ENCODE measurements at places on chromosomes 7 and 10. TPM values are rescaled to one million over a fixed set of nuclear protein-coding genes. Genes with fewer than 3 reads are reported as not detected.
A peak's percentile ranks its signal among the peaks of the same experiment; 100 is the strongest.

GRCh38 chr10:101858723-101859500, 15.3 kb upstream of the KCNIP2 start:
- no peak for DNase-seq

DNA sequence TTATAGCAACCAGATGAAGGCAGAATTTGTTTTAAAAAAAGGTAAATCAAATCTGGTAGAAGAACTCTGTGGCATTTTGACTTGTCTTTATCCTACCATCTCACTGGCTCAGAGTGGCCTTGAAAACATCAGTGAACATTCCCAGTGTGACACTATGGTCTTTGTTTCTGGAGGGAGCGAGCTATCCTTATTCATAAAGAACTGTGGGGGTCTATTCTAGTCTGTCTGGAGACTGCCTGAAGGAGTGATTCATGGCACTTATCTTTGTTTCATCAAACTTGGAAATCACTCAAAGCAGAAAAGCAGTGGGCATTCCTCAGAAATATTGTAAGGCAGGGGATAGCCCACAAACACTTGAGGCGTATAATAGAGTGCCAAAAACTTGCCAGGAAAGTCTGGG, 719.1 kb downstream of the PCDH15 start:
- no peak for DNase-seq

- DNase-seq = no peak
These were observed 169.1 kb downstream of the PTEN start for GRCh38 chr10:88032566-88032965.

DNA sequence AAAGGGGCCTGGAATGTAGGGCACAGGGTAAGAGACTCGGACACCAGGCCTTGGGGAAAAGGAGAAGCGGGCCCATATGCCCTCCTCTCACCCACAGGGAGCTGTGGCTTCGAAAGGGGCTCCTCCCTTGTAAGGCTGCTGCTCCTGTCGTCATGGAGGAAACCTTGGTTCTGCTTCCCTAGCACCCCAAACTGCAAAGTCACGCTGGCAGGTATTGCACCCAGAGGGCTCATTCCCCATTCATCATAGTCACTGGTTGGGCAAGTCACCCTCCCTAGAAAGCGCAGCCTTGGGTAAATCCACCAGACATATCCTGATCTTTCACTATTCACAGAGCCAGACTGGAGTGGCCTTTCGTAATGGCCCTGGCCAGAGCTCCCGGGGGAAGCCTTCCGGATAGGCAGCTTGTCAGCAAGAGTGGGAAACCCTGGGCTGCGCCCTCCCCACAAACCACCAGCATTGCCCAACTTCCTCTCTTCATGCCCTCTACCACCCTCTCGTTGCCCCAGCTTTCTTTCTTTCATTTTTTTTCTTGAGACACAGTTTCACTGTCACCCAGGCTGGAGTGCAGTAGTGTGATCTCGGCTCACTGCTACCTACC, 121.0 kb downstream of the HIP1 start:
- DNase-seq = peak; percentile 89

DNA sequence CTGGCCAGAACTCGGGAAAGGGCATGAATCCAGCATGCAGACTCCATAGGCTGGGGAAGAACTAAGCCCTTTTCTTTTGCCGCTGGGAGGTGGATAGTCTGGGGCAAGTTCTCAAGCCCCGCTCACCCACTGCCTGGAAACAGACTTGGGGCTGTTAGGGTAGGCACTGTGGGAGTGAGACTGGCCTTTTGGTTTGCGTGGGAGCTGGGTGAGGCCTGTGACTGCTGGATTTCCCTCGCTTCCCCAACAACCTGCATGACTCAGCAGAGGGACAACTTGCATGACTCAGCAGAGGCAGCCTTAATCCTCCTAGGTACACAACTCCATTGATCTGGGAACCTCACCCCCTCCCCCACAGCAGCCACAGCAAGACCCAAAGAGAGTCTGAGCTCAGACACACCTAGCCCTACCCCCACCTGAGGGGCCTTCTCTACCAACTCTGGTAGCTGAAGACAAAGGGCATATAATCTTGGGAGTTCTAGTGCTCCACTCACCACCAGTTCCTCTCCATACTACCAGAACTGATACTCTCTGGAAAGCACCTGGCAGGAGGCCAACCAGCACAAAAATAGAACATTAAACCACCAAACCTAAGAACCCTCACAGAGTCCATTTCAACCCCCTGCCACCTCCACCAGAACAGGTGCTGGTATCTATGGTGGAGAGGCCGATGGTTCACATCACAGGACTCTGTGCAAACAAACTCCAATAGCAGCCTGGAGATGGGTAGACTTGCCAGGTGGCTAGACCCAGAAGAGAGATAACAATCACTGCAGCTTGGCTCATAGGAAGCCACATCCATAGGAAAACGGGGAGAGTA, 81.4 kb upstream of the LAMB4 start:
- peak; percentile 72 for DNase-seq

GRCh38 chr10:30830315-30831230, 201.0 kb upstream of the LYZL2 start:
- DNase-seq = no peak

DNA sequence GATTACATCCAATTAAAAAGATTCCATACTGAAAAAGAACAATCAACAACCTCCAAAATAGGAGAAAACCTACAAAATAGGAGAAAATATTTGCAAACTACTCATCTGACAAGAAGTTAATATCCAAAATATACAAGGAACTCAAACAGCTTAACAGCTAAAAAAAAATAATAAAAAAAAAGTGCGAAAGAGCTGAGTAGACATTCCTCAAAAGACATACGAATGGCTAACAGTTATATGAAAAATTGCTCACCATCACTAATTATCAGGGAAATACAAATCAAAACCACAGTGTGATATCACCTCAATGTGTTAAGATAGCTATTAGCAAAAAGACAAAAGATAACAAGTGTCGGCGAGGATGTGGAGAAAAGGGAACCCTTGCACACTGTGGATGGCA, 450.3 kb downstream of the PHTF2 start:
- DNase-seq = no peak

DNA sequence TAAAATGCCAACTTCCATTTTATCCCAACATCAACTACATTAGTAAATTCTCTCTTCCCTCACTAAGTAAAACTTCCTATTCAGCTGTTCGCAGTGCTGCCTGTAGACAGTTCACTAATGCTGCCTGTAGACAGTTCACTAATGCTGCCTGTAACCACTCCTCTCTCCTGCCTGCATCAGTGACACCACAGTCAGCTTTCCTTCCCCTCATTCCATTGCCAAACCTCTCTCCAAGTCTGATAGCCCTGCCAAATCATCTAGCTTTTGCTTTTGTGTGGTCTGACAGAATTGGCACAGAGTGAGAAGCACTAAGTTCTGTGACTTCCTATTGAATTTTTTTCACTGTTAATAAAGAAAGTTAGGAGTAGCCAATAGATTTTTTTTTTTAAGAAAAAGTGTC, 43.0 kb upstream of the MACC1 start:
- no peak for DNase-seq

DNA sequence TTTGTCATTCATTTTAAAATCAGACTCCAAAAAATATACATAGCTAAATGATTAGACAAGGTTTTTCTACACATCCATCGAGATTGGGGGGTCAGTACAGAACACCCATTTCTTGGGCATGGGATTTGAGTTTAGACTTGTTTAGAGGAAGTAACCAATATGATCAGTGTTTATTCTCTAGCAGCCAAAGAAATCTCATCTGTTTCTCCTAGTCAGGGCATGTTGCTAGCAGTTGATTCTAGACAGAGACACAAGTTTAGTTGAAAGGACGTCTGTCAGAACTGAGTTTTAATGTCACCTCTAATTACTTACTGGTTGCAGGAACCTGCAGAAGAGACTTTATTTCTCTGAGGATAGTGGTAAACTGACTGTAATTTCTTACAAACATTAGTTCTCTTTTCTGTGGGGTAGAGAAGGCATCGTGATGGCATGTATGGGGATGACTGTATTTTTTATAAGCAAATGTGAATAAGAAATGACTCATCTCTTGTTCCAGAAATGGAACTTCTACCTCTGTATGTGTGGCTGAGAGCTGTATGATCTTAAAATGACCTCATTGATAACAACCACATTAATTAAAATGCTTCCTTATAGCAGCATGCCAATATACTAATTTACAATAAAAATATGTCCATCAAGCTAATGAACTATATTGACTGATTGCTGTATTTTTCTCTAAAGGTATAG, 30.6 kb upstream of the RHOBTB1 start:
- DNase-seq = no peak

The MAGI2 gene
- total RNA-seq = 1.1 TPM

The GRM8 gene
- 2.9 TPM for total RNA-seq

The MYOZ1 gene
- total RNA-seq = 0.33 TPM

The SGPL1 gene
- total RNA-seq = 29.7 TPM

The DPP6 gene
- not detected for total RNA-seq

The AASS gene
- total RNA-seq = 18.7 TPM

The TFPI2 gene
- 18.0 TPM for total RNA-seq

The POLD2 gene
- 185 TPM for total RNA-seq
